ENCODE measurements at places on chromosomes 2 and 18.

- no peak for DNase-seq
Measured at GRCh38 chr2:205698286-205699268, 16.3 kb downstream of the NRP2 start.

GRCh38 chr2:23828256-23828980 is 98.5 kb downstream of the ATAD2B start:
- no peak for DNase-seq

DNA sequence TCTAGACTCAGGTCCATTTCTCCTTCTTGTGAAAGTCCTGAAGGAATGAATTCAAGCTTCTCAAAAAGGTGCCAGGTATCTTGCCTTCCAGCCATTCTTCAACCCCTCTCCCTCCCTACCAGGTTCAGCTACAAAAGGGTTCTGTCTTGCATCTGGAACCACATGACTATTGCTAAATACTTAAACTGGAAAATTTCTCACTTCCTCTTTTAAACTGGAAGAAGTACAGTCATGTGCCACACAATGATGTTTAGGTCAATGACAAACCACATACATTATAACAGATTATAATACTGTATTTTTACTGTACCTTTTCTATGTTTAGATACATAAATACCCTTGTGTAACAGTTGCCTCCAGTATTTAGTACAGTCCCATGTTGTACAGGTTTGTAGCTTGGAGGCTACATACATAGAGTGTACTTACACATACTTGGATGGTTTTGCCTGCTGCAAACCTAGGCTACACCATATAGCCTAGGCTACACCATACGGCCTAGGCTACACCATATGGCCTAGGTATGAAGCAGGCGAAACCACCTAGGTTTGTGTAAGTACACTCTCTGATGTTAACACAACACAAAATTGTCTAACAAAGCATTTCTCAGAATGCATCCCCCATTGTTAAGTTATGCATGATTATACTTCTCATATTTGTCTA is 142.0 kb upstream of the DNMT3A start:
- DNase-seq = no peak

DNA sequence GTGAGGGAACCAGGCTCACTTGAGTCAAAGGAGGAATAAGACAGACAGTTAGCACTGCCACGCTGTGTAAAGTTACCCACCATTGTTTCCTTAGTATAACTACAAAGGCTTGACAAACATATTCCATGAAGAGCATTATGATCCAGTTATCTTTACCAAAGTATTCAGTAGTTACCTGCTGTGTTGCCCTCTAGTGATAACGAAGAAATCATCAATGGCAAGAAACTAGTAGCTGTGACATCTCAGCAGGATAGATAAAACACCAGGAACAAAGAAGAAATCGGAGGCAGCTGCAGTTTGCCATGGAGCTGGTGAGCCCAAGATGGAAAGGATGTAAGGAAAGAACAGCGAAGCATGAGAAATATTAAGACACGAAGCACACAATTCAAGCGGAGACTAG is 215.3 kb upstream of the FSHR start:
- no peak for DNase-seq

- no peak for DNase-seq
Measured at GRCh38 chr18:35610089-35610488, 28.5 kb downstream of the GALNT1 start.

- DNase-seq = no peak
Measured at GRCh38 chr2:42268528-42269151, 92.4 kb downstream of the COX7A2L start.

- no peak for DNase-seq
Measured at GRCh38 chr2:69961496-69961895, at the start of gene ASPRV1. TSS of gene ASPRV1 (minus strand) at chr2:69961631. CDS start at chr2:69961436, 195 bp downstream.

DNA sequence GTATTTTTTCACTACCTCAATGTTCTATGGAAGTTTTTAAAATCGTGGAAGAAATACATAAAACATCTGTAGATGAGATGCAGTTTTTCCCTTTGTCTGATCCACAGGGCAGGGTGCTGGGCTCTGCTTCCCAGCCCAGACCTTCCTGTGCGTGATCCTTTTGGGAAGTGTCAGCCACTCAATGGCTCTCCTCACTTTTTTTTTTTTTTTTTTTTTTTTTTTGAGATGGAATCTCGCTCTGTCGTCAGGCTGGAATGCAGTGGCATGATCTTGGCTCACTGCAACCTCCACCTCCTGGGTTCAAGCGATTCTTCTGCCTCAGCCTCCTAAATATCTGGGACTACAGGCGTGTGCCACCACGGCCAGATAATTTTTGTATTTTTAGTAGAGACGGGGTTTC is 32.8 kb downstream of the SOWAHC start:
- no peak for DNase-seq

DNA sequence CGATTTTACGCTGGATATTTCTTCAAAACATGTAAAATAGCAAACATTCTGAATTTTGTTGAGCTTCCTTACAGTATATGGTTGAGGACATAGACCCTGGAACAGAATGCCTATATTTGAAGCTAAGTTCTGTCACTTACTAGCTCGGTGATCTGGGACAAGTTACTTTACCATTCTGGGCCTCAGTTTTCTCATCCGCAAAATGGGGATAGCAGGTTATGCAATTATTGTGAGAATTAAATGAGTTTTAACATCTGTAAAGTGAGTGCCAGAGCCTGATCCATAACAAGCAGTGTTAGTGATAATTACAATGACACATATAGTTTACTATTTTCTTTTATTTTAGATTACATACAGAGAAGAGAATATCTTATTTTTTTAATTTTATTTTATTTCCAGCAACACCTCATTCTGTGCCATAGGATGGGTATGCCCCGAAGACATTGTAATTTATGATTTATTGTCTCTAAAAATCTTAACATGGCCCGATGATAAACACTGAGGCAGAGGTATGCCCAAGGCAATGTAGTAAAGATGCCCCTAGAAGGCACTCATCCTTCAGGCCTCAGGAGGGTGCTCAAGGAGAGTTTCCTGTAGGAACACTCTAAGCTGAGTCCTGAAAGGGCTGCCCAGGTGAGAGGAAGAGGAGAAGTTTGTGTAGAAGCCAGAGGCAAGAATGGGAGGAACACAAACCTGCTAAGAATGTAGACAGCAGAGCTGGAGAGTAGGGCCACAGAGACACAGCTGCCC is 250.9 kb downstream of the BCL11A start:
- no peak for DNase-seq
